ENCODE measurements at places on chromosomes 11 and 22.

DNA sequence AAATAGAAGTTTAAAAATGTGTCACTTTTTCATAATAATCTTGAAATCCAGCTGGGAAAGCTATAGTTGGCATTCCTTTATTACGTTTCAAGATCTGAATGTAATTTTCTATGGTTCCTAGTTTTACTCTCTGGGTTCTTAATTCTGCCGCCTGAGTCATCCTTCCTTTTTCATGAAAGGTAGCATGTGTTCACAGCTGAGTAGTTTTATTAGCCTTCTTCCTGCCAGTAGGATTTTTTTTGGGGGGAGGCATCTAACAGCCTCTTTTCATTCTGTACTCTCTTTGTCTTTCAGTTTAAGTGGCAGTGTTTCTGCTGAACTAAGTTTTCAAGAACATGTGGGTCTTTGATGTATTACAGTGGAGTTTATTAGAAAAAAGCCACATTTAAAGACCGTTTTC, 36.5 kb downstream of the OR2AG2 start:
- DNase-seq, result no peak

DNA sequence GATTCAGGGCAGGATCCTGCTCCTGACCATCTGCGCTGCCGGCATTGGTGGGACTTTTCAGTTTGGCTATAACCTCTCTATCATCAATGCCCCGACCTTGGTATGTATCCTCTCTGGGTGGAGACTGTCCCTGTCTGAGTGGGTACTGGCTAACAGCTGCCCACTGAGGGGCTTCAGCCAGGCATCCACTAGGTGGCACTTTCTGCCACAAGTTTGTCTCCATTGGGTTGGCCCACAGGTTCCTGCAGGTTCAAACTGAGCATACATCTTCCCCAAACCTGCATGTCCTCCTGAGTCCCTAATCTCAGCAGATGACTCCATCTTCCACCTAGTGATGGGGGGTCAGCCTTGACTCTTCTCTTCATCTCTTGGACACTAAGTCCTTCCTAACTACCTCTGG, 4.4 kb downstream of the SLC2A11 start:
- no peak for DNase-seq

DNA sequence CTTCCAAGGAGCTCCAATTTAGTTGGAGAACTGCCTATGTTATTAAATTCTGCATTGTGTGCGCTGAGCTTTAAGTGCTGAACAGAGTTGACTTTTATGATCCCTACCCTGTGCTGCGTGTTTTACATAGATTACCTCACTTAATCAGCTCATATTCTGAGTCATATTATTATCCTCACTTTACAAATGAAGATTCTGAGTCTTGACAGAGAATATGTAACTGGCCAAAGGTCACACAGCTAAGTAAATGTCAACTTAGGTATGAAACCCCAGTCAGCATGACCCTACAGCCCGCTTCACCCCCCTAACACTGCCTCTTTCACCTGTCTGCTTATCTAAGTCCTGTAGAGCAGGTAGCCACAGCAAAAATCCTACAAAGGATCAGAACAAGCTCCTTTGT, 19.8 kb upstream of the TMPRSS5 start:
- no peak for DNase-seq

GRCh38 chr11:15490535-15490934, 375.8 kb downstream of the INSC start:
- no peak for DNase-seq

- no peak for DNase-seq
Observed at GRCh38 chr11:62905296-62905695, 15.9 kb downstream of the CHRM1 start.

DNA sequence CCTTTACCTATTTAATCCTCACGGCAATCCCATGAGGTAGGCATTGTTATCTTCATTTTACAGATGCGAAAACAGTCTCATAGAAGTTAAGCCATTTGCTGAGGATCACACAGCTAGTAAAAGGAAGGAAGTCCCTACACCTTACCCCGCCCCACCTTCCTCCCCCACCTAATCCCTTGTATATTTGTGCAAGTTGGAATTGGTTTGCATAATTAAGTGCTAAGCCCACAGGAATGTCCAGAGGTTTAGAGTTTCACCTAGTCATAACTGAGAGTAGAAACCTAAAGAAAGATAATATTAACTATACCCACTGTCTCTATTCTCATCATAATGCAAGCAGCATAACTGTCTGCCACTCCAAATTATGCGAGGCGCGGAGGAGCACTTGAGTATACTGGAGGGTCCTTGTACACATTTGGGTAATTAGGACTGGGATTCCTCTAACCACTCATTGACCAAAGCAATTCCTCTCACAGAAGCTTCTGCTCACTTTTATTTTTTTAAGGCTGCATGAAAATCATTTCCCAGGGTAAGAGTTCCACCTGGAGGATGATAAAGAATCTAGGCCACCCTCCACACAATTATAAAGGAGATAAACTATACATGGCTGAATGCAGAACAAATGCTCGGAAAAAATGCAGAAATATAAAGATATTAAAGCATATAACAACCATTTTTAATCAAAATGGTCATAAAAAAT, 199.9 kb downstream of the FAM181B start:
- peak; percentile 68 for DNase-seq

- DNase-seq, result no peak
Observed at GRCh38 chr22:45771711-45772110, 100.1 kb downstream of the ATXN10 start.

DNA sequence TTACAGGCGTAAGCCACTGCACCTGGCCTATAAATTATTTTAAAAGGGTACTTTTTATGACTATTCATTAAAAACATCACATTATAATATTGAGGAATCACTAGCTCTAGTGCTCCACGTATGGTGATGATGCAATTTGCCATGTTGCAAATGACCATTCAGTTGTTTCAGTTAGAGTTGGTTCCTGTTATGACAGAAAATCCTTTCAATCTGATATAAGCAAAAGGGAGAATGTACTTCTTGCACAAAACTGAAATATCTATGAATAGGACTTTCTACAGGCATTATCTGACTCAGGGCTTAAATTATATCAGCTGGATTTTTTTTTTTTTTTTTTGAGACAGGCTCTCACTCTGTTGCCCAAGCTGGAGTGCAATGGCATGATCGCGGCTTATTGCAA, 45.6 kb upstream of the RRM1 start:
- no peak for DNase-seq

DNA sequence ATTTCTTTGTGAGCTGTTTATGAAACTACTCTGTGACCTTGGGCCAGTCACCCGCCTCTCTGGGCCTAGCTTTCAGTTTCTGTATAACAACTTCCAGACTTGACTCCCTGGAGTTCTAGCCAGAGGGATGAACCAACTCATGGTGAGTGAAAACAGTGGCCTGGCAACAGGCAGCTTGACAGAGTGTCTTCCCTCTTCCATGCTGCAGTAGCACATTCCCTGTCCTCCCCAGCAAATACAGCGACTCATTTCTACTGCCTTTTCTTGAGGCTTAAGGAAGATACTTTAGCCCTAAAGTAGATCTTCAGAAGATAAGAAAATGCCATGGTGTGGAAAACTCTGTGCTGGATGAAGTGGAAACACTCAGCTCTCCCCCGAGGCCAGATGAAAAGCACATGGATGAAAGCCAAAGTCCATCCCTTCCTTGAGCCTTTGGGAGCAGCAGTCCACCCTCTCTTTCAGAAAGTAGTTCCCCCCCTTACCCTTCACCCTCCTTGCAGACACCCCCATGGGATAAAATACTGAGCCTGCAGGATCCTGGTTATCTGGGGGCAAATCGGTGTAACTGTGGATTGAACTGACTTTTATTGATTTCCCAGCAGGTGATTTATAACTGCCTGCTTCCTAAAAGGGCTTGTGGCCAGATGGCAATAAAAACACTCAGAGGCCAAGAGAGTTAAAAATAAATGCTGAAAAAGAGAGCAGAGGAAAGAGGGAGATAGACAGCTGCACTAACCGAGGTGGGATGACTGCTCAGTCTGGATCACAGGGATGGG, 24.1 kb downstream of the IRAG1 start:
- peak; percentile 63 for DNase-seq

DNA sequence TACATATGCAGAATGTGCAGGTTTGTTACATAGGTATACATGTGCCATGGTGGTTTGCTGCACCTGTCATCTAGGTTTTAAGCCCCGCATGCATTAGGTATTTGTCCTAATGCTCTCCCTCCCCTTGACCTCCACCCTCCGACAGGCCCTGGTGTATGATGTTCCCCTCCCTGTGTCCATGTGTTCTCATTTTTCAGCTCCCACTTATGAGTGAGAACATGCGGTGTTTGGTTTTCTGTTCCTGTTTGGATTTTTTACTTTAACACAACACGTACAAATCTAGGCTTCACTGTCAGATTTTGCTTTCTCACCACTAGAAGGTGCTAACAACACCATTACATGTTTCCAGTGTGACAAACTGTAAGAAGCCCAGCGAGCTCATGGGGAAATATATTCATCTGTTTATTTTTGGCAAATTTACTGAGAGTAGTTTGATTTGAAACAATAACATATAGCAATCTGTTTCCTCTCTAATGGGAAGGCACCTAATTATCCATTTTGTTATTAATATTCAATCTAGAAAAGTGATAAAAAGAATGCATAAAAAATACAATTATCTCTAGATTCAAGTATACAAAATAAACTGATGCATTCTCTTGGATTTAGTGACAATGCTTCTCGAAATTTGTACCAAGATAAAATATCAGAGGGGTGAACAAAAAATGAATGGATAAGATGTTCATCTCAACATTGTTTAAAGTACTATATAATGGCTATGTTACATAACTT, 23.2 kb upstream of the BIRC3 start:
- no peak for DNase-seq

DNA sequence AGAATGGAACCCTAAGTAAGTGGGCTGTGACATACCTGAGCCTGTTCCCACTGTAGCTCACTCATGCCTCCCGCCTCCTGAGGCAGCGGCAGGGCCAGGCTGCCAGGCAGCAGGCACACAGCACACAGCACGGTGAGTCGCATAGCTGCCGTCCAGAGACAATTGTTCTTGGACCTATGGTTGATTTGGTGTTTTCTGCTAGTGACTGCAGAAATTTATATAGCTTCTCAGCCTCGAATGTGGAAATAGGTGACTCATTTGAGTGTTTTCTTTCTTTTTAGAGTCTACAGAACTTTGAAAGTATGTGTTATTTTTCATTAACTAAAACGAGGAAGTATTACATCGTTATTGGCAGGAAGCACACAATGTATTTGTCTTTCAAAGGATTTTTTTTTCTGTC, at the start of gene MMP7:
TSS of gene MMP7 (minus strand) at position 190 of the 400 bp plus-strand sequence. CDS start at position 143, 47 bp downstream.
- DNase-seq, result no peak

DNA sequence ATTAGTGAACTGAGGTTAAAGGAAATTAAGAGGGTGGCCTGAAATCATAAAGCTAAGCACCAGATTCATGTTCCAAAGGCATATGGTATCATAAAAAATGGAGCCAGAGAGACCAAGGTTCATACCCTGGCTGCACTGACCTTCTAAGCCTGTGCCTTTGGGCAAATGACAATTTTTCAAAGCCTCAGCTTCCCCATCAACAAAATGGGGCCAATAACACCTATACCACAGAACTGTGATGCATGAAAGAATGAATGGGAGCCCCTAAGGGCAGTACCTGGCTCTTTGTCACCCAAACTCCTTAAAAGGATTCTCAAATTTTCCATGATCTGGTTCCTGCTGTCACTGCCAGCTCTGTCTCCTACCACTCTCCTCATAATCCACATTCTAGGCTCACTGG, 72.5 kb downstream of the RAB30 start:
- no peak for DNase-seq

GRCh38 chr22:23278883-23279675, 98.8 kb downstream of the BCR start:
- DNase-seq, result no peak

GRCh38 chr11:45448561-45448960, 162.4 kb upstream of the SYT13 start:
- DNase-seq, result no peak

GRCh38 chr11:12469451-12469850, 92.1 kb downstream of the PARVA start:
- DNase-seq, result no peak
